ENCODE measurements at places on chromosomes 2 and 18.

- H3K4me3 ChIP-seq, result no peak overlapping the region
- H3K36me3 ChIP-seq, result no peaks in the 10 kb centered on the region
- no peaks in the 10 kb centered on the region for H3K27me3 ChIP-seq
- H3K4me1 ChIP-seq, result peaks cover 49% of the 10 kb centered on the region
These were observed 166.7 kb downstream of the MCFD2 start for GRCh38 chr2:46748735-46749531.

GRCh38 chr18:77131652-77132368 is 773 bp downstream of the MBP start:
- peak overlapping the region; percentile 99 for H3K27ac ChIP-seq
- no peaks in the 10 kb centered on the region for H3K27me3 ChIP-seq
- no peak for DNase-seq
- H3K4me1 ChIP-seq, result peaks cover 56% of the 10 kb centered on the region
- no peaks in the 10 kb centered on the region for H3K36me3 ChIP-seq

GRCh38 chr2:187171318-187171717 is 276.7 kb downstream of the CALCRL start:
- no peaks in the 10 kb centered on the region for H3K4me1 ChIP-seq
- H3K27me3 ChIP-seq, result no peaks in the 10 kb centered on the region
- H3K27ac ChIP-seq, result no peak overlapping the region

DNA sequence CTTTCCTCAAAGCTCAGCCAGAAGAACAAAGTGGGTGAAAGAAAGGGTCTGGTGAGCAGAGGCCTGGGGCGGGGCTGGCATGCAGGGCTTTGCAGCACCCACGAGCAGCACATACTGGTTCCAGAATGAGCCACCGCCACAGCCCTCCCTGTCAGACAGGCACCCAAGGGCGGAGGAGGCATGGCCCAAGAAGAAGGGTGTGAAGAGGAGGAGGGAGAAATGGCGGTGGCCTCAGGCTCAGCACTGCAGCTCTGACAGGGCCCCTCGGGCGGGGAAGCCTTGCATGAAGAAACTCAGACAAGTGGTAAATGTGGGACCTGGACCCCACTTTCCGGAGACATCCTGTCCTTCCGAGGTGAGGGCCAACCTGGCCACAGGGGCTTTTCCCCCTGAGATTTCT is 15.7 kb downstream of the FAM228A start:
- no peaks in the 10 kb centered on the region for H3K27me3 ChIP-seq
- H3K4me3 ChIP-seq, result no peak overlapping the region
- H3K27ac ChIP-seq, result no peak overlapping the region
- H3K4me1 ChIP-seq, result no peaks in the 10 kb centered on the region
- H3K36me3 ChIP-seq, result no peaks in the 10 kb centered on the region

GRCh38 chr2:110865188-110865587 is 132.8 kb downstream of the ACOXL start:
- no peak overlapping the region for H3K27ac ChIP-seq
- no peaks in the 10 kb centered on the region for H3K36me3 ChIP-seq
- H3K27me3 ChIP-seq, result no peaks in the 10 kb centered on the region
- H3K4me1 ChIP-seq, result no peaks in the 10 kb centered on the region

DNA sequence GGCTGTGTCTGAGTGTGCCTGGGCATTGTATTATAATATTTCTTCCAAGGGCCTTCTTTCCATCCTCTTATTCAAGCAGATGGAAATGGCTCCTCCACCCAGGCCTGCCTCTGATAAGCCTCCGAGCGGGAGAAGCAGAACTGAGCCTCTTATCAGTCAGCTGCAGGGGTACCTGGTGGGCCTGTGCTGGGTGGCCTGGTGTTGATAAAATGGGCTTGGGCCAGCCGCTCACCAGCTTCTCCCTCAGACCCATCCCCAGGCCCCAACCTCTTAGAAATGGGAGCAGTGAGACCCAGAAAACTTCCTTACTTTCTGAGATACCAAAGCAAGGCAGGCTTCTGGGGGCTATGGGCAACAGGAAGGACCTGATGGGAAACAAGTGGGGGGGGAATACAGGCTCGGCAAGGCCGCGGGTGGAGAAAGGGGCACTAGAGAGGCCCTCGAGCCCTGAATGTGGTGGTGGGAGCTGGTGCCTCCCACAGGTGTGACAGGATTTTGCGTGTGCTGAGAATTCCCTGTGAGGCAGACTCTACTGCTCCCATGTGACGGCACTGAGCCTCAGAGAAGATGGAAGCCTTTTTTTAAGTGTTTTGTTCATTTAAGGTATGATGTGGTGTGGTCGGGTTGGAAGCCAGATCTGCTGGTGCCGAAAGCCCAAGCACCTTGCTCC is 18.3 kb downstream of the GYPC start:
- peaks cover 18% of the 10 kb centered on the region for H3K4me1 ChIP-seq
- no peak overlapping the region for H3K27ac ChIP-seq
- H3K4me3 ChIP-seq, result no peak overlapping the region
- DNase-seq, result no peak

GRCh38 chr18:48295586-48296311 is 113.4 kb downstream of the ZBTB7C start:
- no peak overlapping the region for H3K4me3 ChIP-seq
- peaks cover 9% of the 10 kb centered on the region for H3K4me1 ChIP-seq
- no peak overlapping the region for H3K27ac ChIP-seq
- no peaks in the 10 kb centered on the region for H3K36me3 ChIP-seq

DNA sequence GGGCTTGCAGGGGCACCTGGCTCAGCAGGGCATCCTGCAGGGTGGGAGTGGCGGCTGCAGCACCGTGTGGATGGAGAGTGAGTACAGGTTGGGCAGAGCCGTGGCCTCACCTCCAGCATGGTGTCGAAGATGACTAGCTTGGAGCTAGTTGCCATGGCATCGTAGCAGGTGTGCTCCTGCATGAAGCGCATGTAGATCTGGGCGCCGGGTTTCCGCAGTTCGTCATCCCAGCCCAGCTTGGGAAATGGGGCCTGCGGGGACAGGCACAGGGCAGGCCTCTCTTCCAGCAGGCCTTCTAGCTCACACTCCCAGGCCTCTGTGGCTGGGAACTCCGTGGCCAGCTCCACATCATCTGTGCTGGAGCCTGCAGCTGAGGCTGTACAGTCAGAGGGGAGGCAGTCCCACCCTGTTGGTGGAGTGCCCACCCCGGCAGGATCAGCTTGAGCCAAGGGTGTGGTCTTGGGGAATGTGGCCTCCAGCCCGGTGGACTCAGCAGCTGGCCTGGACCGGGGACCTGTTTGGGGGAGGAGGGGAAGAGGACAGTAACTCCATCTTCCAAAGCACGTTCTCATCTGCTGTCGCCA is 1.6 kb downstream of the PRKAG3 start:
- peaks cover 33% of the 10 kb centered on the region for H3K4me1 ChIP-seq
- peak overlapping the region; percentile 1 for H3K27ac ChIP-seq
- no peaks in the 10 kb centered on the region for H3K27me3 ChIP-seq

GRCh38 chr2:54928719-54929118 is 121.5 kb downstream of the RTN4 start:
- no peaks in the 10 kb centered on the region for H3K36me3 ChIP-seq
- H3K27ac ChIP-seq, result no peak overlapping the region
- no peak overlapping the region for H3K4me3 ChIP-seq
- no peaks in the 10 kb centered on the region for H3K27me3 ChIP-seq
- H3K4me1 ChIP-seq, result no peaks in the 10 kb centered on the region
- no peak for DNase-seq

DNA sequence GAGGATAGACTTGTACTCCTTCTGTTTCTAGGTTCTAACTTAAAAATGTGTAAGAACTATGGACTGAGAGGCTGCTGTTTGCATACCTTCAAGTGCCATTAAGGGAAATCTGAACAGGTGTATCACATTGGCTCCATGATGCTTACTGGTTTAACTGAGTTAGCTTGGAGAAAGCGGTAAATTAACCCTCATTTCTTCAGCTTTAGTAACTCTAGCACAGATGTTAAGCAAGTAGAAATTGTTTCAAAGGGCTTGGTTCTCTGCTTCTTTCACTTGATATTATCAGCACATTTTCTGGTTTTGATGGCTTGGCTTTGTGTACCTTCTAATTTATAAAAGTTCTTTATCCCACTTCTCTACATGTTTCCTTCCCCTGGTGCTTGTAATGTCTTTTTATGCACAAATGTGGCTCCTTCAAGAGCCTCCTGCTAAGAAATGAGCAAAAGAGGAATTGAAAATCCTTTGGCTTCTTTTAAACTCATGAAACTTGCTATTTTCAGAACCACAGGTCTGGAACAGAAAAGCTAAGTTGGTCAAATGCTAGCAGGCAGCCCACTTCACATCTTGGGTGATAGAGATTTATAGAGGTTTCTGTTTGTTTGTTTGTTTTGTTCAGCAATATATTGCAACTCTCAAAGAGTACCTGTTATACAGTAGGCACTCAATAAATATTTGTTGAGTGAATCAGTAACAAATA is 249.9 kb upstream of the THUMPD2 start:
- no peaks in the 10 kb centered on the region for H3K4me1 ChIP-seq
- no peaks in the 10 kb centered on the region for H3K27me3 ChIP-seq
- DNase-seq, result no peak
- H3K27ac ChIP-seq, result no peak overlapping the region
